CD4-positive, CD25-positive, alpha-beta regulatory T cell (primary cell): ENCODE measurements at places on chromosomes 2 and 18.

DNA sequence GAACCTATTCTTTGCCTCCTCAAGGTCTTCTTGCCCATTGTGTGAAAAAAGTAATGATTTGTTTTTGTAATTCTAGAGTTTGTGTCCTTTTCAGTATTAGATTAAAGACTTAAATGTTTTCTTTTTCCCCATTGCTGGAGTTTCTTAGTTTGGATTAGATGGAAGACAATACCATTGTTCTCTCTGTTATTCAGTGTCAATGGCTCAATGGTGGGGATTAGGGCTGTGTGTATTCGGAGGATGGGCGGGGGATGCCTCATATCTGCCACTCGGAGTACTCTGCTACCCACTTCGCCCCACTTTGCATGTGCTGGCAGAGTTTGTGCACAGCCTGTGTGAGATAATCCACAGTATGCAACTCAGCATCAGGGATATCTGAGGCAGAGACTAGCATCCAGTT is 90.1 kb downstream of the KLHL29 start:
- DNase-seq = no peak

DNA sequence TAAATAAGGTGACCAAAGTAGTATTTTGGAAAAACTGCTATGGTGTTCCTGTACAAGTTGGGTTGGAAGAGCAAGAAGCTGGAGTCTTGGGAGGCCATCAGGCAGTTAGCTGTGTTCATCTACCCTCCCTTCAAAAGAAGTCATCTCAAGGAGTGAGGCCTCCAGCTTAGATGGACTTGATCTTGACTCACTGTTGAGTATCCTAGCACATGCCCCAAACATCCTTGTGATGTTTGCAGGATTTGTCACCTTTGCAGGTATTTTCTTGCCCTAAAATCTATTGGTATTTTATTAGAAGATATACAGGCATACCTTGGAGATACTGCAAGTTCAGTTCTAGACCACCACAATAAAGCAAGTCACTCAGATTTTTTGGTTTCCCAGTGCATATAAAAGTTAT is 30.2 kb downstream of the RNMT start:
- no peak for DNase-seq

GRCh38 chr2:67836866-67837265 is 225.9 kb downstream of the C1D start:
- DNase-seq = no peak

DNA sequence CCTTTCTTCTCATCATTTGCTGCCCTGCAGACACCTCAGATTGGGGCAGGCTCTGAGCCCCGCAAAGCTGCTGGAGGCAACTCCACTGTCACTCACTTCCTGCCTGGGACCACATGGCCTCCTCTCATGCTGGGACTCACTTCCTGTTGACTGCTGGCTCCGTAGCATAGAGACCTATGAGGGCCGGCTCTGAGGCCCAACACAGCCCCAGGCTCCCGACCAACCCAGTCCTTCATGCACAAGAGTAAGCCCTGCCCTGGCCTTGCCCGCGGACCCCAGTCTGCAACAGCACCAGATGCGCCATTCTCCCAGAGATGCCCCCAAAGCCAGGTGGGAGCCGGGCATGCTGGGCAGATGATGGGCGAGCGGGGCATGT is 55.7 kb downstream of the DNMT3A start:
- DNase-seq = peak; percentile 79
